Stimulated activated CD4-positive, alpha-beta T cell treated with anti-CD3 and anti-CD28 coated beads, Interleukin-15, amount 100 ng/mL, for 24 hours (primary cell): ENCODE measurements at places on chromosomes 13 and 19.

GRCh38 chr13:87827479-87827878 lies 156.3 kb downstream of the SLITRK5 start:
- DNase-seq = no peak

- no peak for DNase-seq
Observed at GRCh38 chr13:76717092-76717491, 169.1 kb downstream of the KCTD12 start.

DNA sequence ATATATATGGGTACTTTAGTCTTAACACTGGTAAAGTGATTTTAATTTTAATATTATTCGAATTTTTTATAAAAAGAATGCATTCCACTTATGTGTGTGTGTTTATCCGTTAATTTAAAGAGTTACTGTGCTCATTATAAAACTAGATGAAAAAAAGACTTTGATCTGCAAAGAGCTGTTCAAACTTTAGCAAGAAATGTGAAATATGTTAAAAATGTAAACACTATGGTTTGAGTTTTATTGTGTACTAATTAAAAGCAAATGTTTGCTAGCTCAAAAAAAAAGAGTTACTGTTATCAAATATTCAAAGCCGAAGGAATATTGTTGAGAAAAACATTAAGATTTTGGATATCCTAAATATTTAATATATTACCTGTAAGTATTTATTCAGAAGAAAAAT lies 34.5 kb downstream of the UFM1 start:
- no peak for DNase-seq

GRCh38 chr19:3025549-3025886 lies 3.6 kb downstream of the TLE2 start:
- no peak for DNase-seq

GRCh38 chr13:47822036-47822435 lies 179.0 kb downstream of the SUCLA2 start:
- no peak for DNase-seq

DNA sequence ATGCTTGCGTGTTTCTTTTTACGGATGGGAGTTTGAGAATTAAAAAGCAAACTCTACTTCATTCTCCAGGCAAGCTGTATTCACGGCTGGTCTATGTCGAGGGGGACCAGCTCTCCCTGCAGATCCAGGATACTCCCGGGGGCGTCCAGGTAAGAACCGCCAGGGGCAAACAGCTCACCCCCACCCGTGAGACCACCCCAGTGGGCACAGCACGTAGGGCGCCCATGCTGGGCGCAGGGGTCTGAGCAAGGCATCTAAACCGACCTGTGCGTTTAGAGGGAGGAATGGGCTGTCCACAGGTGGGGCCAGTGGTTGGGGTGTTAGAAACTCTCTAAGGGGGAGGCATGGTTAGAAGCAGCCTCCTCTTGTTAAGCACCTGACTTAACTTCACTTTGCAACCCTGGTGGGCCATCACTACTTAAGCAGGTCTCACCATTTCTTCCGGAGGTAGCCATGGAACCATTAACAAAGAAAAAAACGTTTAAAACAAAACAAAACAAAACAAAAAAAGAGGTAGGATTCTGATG lies 1.0 kb downstream of the RASL11A start:
- no peak for DNase-seq

GRCh38 chr13:83980331-83980730 lies 98.1 kb upstream of the SLITRK1 start:
- DNase-seq = no peak

GRCh38 chr19:47820410-47820809 lies 1.3 kb upstream of the CRX start:
- DNase-seq = no peak

DNA sequence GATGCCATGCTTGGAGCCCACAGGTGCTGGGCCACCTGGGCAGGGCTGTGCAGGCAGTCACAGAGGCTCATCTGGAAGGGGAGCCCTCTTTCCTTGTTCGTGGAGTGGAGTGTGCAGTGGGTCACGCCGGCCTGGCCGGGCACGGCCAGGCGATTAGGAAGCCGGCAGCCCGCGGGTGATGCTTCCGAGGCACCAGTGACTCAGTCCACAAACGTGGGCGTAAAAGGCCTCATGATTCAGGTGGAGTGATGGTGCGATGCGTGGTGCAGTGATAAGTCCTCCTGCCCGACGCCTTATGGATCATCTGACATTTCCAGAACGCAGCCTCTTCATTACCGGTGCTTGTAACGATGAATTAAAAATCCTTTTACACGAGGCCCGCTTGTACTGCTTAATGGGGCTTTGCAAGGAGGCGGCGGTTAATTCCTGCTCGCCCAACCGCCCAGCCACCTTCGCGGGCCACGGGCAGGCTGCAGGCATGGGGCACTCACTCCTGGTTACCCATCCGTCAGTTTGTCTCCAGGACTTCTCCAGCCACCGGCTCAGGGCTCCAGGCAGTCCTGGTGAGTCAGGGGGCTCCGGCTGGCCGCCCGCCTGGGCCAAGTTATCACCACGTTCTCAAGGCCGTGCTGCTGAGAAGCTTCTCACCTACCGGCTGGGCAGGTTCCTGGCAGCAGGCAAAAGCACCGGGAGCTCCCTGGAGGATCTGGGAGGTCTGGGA lies 172.4 kb downstream of the KDM4B start:
- no peak for DNase-seq

DNA sequence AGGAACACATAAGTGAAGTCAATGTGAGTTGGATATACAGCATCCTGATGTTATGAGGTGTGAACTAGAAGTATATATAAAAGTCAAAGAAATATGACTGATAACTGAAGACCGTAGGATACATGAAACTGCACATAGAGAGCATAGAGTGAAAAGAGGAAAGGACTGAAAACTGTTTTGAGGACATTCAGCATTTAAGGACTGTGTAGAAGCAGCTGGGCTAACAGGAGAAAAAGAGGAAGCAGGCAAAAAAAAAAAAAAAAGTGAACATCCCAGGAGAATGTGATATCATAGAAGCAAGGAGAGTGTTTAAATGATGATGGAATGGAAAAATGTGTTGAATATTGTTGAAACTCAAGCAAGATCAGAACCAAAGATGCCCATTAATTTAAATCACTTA lies 363.5 kb downstream of the PCDH20 start:
- no peak for DNase-seq

DNA sequence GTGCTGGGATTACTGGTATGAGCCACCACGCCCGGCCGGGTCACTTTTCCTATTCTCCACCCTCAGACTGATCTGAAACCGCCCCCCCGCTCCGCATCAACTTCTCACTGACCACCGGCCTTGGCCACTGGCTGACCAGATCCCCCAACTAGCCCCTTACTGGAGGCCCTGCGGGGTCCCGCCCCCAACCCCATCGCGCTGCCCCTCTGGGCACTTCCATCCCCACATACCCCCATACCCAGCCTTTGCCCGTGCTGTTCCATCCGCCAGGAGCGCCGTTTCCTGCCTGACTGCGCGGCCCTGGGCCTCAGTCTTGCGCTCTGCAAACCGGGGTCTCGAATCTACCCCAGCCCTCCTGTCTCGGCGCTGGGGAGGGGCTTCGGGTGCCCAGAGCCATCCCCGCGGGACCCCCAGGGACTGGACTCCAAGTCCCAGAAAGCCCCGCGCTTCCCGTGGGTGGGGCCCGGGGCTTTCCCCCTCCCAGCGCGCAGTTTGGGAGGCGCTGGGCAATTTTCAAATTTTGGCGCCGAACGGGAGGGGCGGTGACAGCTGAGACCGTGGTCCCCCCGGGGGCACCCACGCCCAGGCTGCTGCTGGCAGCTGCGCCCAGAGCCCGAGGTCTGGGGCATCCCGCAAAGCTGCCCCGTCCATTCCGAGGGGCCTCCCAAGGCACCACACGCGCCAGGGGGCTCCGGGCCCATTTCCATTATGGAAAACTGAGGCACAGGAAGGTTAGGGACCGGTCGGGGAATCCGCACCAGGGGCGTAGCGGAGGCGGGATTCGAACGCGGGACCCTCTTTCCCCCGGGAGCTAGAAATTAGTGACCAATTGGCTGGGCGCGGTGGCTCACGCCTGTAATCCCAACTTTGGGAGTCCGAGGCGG lies 5.2 kb upstream of the LMNB2 start:
- DNase-seq = peak; percentile 87
